ENCODE measurements at places on chromosomes 6 and 20.

DNA sequence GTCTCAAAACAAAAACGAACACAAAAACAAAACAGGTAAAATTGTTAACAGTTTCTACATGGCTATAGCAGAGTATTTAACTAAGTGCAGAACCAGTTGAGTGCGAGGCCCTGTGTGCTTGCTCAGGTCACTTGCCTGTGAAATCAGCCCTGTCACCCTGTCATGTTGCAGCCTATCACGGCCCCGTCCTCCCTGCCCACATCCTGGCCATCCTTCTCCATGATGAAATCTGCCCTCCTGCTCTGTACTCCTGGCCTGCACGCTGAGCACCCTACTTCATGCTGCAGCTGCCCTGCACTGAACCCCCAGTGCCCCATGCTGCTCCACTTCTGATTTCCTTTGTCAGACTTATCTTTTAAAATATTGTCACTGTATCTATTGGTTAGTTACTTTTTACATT, 62.4 kb downstream of the DTD1 start:
- DNase-seq = no peak

DNA sequence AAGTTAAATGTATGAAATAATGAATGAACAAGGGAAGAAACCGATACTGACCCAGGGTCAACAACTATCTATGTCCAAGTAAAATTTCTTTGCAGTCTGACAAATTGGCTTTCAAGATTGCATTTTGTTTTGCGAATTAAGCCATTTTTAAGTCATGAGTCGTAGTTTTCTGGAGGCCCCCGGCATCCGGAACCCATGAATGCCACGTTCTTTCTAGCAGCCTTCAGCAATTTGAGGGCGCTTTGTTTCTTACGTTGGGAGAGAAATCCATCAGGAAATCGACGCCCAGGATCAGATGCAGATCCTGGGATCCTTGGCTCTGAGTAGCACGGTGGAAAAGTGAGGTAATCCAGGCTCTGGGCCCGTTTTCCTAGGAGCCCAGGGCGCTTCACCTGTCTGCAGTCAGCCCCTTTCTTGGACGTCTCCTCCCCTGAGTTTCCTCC, 309 bp upstream of the ABRACL start:
- no peak for DNase-seq

- DNase-seq = no peak
These were observed 32.9 kb downstream of the COX4I2 start for GRCh38 chr20:31670371-31671228.

- DNase-seq = peak; percentile 64
These were observed 25.5 kb upstream of the PRL start for GRCh38 chr6:22322103-22323030.

DNA sequence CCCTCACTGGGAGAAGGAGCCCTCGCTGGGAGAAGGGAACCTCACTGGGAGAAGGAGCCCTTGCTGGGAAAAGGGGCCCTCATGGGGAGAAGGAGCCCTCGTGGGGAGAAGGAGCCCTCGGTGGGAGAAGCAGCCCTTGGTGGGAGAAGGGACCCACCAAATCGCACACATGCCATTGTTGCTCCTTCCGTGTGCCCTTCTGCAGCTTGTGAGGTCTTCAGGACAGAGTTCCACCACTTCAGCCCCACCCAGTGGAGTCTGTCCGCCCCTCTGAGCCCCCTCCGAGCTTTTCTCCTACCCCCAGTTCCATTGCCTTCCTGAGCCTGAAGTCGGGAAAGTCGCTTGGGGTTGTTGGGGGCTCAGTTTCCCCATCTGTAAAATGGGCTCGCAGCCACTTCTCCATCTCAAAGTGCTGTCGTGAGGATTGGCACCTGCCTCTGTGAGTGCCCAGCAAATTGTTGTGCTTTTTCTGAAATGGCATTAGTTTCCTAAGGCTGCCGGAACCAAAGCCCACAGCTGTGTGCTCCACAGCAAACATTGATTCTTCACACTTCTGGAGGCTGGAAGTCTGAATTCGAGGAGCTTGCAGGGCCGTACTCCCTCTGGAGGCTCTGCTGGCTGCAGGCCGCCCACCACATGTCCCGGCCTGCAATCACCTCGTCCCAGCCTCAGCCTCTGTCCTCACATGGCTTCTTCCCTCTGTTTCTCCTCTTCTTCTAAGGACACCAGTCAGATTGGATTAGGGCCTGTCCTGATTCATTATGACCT, 124.7 kb upstream of the PMEPA1 start:
- no peak for DNase-seq

DNA sequence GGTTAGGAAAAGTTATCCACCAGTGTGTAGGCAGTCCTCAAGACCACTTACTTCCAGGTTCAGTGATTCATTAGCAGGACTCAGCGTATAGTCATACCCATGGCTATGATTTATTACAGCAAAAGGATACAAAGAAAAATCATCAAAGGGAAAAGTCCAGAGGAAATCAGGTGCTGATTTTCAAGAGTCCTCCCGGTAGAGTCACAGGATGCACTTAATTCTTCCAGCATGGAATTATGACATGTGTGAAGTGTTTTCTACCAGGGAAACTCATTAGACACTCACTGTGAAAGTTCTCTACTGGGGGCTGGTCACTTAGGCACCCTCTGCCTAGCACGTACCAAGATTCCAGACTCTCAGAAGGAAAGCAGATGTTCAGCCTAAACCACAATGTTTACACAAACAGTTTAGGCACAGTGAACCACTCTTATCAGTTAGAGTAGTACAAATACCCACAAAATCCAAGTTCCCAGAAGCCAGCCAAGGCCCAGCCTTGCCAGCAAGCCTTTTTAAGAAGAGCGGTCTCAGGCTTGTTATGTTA, 10.2 kb downstream of the WFDC3 start:
- no peak for DNase-seq

DNA sequence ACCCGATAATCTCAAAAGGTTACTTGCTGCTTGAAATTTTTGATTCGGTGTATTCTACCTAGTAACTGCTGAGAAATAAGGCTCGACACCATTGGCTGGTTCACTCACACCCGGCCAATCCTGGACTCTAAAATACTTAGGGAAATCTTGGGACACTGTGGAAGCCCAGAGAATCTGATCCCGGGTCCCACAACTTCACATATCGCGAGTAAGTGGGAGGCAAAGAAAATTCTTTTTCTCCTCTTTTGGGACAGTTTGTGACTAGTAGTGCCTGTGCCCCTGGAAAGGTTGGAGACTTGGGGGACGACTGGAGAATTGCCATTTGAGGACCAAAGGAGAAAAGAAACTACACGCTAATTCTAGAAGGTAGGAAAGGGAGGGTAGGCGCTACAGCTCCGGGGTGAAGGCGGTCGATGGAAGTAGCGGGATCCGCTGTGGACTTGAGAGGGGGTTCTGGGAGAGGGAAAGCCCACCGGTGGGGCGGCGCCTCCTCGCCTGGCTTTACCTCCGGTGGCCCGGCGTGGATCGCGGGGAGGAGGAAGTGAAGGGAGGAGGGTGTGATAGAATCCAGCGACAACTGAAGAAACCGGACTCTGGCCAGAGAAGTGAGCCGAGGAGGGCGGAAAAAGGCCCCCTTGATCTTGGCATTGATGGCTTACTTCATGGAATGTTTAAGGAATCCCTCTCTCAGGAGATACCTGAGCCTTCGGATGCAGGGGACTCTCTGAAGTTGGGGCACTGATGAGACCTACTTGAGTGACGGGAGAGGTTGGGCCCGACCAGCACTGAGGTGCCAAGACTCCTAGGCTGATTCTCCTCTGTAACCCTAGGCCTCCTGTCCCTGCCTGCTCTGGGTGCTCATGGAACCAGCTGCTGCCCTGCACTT, 18.8 kb upstream of the BTN3A3 start:
- DNase-seq = peak; percentile 33

- no peak for DNase-seq
These were observed 3.7 kb upstream of the OLIG3 start for GRCh38 chr6:137497721-137498463.

DNA sequence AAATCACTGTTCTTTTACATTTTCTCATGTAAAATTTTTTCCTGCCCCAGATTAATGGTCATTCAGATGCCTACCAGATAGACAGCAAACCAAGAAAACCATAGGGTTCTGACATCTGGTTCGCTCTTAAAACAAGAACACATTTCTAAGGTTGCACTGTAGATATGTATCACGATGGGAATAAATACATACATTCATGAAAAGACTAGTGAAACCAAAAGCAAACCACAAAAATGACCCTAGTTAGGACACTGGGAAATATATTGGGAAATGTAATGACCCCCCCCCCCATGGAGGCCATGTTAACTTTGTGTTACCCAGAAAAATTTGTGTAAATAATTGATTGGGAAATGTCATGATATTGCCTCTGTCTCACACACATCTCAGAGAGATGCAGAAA, 37.5 kb downstream of the MTFR2 start:
- no peak for DNase-seq

DNA sequence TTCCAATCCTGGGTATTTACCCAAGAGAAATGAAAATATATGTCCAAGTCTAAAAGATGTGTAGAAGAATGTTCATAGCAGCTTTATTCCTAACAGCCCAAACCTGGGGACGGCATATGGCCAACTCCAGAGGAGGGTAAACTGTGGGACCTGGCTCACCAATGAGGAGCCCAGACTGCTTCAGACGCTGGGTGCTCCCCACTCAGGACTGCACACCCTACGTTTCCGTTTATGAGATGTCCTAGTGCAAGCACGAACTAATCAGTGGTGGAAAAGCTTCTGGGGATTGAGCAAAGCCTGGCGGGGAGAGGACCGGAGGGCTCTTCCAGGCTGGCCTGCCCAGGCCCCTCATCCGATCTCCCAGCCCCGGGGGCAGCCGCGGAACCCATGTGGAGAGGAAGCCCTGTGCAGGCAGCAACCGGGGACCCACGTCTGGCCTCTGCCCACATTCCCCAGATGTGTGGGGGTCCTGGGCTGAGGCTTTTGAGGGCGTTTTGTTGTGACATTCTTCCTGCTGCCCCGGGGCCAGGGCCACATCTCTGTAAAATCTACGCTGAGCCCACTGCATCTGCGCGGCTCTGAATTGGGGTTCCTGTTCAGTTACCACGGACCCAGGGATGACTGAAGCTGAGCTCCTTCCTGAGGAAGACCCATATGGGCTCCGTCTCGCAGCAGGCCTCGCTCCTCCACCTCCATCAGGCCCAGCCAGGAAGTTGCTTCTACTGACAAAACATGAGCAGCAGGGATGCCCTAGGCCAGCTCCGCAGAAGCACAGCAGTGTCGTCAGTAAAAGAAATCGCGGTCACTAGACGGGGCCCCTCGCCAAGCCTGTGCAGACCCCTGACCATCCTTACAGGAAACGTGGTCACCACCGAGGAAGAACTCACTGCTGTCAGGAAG, 188.0 kb downstream of the DLL1 start:
- no peak for DNase-seq

DNA sequence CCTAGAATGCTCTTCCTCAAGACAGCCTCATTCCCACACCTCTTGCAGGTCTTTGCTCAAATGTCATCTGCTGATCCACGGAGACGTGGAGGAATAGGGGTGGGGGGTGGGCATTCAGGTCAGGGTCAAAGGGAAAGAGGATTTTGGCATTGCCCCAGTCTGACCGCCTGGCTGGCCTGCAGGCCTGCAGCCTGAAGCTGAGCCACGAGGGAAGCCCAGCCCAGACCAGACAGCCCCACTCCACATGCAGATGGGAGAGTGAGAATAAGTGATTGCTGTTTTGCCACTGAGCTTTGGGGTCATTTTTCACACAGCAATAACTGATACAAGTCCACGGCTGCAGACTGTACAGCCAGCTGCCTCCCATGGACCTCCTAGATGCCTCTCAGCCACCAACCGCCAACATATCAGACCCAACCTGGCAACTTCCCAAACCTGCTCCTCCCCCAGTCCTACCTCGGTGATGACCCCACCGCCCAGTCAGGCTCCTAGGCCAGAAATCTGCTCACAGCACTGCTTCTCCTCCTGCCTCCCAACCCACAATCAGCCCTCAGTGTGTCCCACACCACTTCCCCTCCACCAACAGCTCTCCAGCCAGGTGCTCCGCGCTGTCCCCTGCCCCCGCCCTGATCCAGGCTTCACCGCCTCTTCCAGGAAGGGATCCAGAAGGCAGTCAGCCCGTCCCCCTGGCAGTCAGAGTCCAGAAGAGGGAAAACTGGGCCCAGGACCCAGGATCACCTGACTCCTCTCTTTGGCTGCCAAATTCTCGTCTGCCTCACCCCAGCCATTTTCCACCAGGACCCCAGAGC, 14.0 kb downstream of the KIAA1755 start:
- DNase-seq = no peak

- DNase-seq = no peak
These were observed 48.7 kb upstream of the SRPK1 start for GRCh38 chr6:35969646-35970045.

- DNase-seq = no peak
These were observed 103.9 kb downstream of the IPCEF1 start for GRCh38 chr6:154252678-154253077.

GRCh38 chr20:3134151-3134550, 25.5 kb downstream of the FASTKD5 start:
- DNase-seq = no peak

DNA sequence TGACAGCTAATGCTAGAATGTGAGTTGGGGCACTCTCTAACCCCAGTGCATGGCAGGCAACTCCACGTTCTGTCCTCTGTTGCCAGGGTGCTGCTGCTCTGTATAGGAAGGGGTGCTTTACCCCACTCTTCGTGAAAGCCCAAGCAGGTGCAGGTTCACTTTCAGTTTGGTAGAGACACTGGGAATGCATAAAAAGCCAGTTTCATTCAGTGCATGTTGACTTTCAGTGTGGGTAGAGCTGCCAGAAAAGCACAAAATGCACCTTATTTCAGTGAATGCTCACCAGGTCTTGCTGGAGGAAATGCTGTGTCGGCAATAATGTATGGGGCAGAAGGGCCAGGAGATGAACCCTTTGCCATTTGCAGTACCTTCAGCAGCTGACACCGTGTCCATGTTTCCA, 62.1 kb upstream of the ADGRB3 start:
- no peak for DNase-seq

GRCh38 chr6:89438248-89438647, 5.3 kb downstream of the ANKRD6 start:
- no peak for DNase-seq

GRCh38 chr20:13094976-13095375, 86.2 kb downstream of the SPTLC3 start:
- DNase-seq = no peak

DNA sequence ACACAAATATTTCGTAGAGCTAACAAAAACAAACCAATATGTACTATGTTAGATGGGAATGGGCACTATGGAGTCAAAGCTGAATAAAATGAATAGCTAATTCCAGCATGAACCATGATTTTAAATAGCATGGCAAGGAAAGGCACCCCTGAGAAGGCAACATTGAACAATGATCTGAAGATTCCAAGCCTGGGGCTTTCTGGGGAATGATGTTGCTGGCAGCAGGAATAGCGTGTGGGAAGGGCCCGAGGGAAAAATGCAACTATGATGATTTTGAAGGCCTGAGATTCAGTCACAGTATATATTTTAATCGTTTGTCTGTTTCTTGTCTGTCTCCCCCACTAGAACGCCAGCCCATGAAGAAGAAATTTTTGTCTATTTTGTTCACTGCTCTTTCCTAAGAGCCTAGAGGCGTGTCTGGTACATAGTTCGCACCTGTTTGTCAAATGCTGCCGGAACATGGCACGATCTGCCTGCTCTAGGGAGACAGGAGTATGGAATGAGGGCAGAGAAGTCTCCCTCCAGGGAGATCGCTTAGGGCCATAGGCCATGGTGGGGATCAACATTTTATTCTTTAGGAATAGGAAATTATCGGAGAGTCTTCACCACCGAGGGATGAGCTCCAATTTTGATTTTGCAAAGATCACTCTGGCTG, 84.8 kb upstream of the EYA2 start:
- no peak for DNase-seq

GRCh38 chr20:7657569-7657968, 282.7 kb downstream of the HAO1 start:
- no peak for DNase-seq
